ENCODE measurements at places on chromosomes 2 and 18.

DNA sequence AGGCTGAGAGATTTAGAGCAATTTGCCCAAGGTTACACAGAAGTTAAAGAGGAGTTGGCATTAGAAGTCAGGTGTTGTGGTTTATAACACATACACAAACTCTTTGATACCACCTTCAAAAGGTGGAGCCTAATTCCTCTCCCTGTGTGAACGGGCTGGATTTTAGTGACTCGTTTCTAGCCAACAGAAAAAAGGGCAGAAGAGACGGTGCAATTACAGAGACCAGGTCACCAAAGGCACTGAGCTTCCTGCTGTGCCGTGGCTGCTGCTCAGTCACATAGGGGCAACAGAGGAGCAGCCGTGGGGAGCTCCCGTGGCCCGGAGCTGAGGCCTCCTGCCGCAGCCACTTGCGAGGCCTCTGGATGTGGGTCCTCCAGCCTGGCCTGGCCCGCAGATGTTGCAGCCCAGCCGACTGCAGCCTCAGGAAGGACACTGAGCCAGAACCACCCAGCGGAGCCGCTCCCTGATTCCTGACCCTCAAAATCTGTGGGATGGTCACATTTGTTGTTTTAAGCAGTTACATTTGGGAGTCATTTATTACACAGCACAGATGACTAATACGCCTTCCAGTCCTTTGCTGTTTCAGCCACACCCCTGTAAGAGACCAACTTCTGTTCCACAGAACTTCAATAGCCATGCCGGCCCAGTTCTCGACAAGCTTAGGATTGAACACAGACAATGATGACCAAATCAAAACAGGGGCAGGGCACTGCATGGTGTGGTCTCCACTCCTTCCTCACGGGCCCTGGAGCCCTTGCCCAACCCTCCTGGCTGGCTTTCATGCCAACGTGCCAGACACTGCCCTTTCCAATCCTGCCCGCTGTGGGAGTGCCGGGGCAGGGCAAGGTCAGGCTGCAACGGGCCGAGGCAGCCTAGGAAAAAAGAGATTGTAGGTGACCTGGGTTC lies 17.1 kb downstream of the EDAR start:
- DNase-seq, result no peak

GRCh38 chr2:159902722-159903121 lies 104.7 kb upstream of the CD302 start:
- no peak for DNase-seq

DNA sequence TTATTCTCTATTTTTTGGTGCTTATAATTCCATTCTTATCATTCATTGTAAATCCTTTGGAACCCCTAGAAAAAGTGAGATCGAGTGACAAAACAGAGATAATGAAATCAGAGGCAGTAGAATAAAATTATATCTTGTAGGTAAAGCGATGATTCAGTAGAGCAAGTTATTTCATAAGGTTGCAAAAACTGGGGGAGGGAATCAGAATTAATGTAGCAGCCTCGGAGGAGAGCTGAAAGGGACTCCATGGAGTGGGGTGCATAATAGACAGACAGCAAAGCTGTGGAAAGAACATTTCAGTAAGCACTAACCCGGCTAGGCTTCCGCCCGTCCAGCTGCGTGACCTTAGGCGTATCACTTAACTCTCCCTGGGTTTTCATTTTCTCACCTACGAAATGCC lies 289.7 kb downstream of the EN1 start:
- DNase-seq, result no peak

GRCh38 chr2:235849489-235849888 lies 318.7 kb downstream of the GBX2 start:
- no peak for DNase-seq

DNA sequence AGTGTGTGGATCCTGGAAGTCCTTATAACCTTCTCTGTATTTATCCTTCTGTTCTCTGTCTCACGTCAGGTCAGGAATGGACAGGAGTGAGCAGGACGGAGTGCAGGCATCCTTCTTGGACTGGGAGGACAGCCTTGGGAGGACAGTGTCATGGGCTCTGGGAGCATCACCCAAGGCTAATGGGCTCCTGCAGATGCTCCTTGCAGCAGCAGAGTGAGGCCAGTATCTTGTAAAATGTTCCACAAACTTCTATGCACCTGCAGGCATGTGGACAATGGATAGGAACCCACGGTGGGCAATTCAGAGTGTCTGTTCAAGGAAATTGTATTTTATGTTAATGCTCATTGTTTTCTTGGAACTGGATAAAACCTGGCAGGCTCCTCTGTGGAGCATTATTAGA lies 176.2 kb downstream of the RNF144A start:
- DNase-seq, result no peak

DNA sequence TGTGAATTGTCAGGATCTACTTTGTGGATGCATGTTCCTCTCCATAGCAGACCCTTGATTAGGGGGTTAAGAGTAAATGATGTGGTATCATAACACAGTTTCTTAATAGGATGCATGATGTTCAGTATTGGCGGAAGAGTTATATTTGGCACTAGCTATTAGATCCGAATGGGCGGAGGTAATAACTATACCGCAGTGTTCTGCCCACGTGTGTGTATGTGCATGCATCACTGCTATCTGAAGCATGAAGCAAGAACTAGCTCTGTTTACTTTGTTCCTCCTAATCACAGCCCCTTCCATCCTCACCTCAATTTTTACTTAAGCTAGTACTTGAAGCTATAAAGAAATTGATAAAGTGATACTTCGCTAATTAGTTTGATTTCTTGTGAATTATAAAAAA lies 159.6 kb upstream of the NOSTRIN start:
- no peak for DNase-seq

- DNase-seq, result no peak
Measured at GRCh38 chr18:55477860-55478581, 110.0 kb downstream of the TCF4 start.

DNA sequence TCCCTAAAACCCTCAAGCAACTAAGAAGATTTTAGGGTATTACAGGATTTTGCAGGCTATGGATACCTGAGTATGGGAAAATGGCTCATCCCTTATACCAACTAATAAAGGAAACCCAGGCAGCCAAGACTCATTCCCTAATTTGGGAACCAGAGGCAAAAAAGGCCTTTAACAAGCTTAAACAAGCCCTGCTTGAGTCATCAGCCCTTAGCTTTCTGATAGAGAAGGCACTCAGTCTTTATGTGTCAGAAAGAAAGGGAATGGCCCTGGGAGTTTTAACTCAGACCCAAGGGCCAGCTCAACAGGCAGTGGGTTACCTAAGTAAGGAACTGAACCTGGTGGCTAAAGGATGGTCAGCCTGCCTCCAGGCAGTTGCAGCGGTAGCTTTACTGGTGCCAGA lies 96.9 kb upstream of the RMP24 start:
- no peak for DNase-seq

- no peak for DNase-seq
Measured at GRCh38 chr2:236826606-236827156, 257.1 kb downstream of the ACKR3 start.

DNA sequence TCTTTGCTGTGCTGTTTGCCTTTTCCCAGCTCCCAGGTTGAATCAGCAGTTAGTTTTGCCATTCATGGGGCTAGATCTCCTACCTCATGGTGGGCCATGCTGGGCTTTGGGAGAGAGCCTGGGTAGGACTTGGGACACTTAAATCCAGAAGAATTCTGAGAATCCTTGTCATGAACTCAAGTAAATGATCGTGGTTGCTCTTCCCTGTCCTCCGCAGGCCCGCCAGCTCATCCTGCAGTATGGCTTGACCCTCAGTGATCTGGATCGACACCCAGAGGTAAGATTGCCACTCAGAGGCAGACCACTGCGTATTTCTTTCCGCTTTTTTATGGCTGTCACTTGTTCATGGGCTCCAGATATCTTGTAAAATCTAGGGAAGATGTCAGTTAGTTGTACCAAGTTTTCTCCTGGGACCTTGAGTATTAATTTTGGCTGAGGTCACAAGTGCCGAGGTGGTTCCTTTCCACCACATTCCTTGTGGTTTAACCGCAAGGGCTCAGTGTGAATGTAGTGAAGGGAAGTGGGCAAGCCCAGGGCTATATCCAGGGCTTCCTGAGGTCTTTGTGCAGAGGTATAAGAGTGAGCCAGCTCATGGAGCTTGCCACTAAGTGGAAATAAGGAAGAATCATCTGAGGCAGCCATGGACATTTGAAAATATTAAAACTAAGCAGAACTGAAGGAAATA lies 37.7 kb downstream of the RPIA start:
- no peak for DNase-seq

GRCh38 chr18:77254711-77255405 lies 5.2 kb downstream of the GALR1 start:
- no peak for DNase-seq

DNA sequence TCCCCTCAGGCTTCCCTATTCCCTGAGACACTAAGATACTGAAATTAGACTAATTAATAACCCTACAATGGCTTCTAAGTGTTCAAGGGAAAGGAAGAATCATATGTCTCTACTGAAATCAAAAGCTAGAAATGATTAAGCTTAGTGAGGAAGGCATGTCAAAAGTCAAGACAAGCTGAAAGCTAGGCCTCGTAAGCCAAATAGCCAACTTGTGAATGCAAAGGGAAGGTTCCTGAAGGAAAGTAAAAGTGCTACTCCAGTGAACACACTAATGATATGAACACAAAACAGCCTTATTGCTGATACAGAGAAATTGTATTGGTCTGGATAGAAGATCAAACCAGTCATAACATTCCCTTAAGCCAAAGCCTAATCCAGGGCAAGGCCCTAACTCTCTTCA lies 10.0 kb downstream of the ZC3H8 start:
- no peak for DNase-seq

DNA sequence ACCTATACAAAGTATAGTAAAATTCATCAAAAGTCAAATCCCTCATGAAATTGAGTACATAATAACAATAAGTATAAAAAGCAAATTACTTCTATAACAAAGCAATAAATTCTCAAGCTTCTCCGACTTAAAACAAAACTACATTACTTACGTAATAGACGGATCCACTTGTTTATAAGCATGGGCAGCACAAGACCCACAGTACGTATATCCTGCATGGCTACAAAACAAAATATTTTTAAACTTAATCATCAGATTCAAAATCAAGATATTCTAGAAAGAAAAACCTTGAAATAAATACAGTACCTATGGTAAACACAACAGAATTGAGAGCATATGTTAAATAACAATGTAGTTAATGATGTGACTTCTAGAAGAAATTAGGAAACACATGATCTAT lies 78.9 kb downstream of the MEMO1 start:
- DNase-seq, result no peak

GRCh38 chr2:1117569-1117968 lies 166.9 kb downstream of the SNTG2 start:
- DNase-seq, result no peak

- DNase-seq, result no peak
Measured at GRCh38 chr18:77065221-77065981, 67.2 kb downstream of the MBP start.

DNA sequence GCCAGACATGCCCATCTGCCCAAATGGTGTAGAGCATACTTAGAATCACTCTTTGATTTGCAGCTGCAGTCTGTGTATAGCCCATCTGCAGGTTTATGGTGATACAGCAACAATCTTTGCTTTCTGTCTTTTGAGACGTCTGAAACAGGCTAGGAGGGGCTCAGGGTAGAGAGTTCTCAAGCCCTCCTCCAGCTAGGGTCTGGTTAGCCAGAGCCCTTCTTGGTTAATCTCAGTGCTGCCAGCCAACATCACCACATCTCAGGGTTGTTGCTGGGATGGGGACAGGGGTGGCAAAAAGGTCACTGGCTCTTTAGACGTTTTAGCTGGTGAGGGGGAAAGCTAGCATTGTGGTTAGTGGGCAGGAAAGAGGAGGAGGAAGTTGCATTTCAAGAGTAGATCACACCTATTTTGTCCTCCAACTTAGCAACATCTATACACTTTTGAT lies 136.6 kb upstream of the ACAA2 start:
- DNase-seq, result no peak

GRCh38 chr18:61602836-61603235 lies 269.6 kb downstream of the CDH20 start:
- DNase-seq, result no peak

GRCh38 chr2:47653902-47654789 lies 128.8 kb upstream of the MSH6 start:
- no peak for DNase-seq
